ENCODE measurements at places on chromosomes 7 and 10.

DNA sequence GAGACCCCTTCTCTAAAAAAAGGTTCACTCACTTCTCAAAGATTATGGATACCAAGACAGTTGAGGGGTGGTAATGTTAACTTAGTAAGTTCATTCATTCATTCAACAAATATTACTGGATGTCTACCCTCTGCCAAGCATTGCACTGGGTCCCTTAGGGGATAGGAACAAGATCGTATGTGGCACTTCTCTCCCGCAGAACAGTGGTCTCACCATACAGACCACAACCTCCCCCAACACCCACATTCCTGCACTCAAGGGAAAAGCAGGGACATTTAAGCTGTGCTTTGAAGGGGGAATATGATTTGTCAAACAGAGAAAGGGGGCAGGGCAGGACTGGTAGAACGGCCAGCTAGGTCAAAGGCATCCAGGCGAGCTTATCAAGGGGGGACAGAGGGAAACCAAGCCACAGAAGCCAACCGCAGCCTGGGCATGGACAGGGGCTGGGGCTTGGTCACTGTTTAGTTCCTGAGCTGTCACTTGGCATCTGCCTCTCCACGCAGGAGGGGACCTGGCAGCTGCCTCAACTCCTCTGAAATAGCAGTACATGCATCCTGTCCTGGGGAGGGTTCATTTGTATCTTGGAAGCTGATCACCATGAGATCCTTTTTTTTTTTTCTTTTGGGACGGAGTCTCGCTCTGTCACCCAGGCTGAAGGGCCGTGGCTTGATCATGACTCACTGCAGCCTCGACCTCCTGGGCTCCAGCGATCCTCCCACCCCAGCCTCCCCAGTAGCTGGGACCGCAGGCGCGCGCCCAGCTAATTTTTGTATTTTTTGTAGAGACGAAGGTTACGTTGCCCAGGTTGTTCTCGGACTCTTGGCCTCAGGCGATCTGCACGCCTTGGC is 949 bp upstream of the CLIP2 start:
- DNase-seq, result no peak

DNA sequence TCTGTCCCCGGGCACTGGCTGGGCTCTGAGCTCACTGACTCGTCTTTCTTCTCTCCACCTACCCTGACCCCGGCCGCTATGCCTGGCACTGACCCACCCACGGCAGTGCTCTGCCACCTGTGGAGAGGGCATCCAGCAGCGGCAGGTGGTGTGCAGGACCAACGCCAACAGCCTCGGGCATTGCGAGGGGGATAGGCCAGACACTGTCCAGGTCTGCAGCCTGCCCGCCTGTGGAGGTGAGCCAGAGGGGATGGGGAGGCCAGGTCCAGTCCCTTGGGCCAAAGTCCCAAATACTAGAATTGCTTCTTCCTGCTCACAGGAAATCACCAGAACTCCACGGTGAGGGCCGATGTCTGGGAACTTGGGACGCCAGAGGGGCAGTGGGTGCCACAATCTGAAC is 27.3 kb downstream of the TBATA start:
- no peak for DNase-seq

DNA sequence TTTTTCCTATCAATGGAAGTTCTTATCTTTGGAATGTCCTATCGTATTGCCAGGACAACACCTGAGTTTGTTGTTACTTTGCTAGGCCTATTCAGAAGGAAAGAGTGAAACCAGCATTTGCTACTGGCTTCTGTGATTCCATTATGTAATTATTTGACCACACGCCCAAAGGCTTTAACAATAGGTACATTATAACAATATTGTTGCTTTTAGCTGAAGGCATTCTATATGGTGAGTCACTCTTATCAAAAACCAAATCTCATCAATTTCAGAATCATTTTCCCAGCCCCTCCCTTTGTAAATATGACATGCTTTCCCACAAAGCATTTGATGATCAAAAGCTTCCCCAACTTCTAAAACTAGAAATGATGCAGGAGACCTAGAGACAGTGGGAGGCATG is 294.4 kb upstream of the NEBL start:
- no peak for DNase-seq

DNA sequence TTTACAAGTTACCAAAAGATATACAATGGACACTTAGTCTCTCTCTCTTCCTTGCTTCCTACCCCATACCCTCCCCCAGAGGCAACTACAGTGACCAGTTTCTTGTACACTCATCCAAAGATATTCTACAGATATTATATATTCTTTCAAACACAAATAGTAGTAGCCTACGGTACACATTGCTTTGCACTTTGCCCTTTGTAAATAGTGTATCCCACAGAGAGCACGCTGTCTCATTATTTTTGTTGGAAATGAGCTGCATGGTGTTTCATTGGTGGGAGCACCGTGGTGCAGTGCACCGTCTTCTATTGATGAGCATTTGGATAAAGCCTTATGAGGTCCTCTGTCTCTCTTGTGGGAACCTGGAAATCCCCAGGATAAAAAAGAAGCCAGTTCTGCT is 24.2 kb downstream of the STRA8 start:
- DNase-seq, result no peak

- DNase-seq, result no peak
Measured at GRCh38 chr10:33120700-33121099, 162.7 kb upstream of the ITGB1 start.
